ENCODE measurements at places on chromosomes 6 and 20.

DNA sequence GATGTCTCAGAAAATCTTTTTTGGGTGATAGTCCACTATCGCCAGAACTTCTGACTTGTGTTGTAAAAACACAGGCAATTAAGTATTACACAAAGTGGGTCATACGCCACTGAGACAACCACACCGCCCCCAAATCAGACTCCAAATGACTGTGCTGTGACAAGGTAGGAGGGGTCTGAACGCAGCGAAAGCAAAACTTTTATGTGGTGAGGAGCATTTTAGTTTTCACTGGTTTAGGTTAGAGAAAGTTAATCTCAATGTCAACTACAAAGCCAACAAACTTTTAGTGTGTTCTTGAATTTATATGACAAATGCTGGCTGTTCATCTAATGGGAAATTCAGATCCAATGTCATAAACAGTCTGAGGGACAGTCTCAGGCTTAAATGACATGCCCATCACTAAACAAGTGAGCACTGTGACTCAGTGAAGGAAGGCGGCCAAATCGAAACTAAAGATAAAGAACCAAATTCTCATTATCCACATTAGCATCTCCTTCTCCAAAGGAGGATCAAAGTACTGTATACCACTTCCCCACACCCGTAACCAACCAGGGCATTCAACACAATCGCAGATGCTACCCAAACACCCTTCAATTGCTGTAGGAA is 186.7 kb downstream of the GJA10 start:
- DNase-seq: no peak

DNA sequence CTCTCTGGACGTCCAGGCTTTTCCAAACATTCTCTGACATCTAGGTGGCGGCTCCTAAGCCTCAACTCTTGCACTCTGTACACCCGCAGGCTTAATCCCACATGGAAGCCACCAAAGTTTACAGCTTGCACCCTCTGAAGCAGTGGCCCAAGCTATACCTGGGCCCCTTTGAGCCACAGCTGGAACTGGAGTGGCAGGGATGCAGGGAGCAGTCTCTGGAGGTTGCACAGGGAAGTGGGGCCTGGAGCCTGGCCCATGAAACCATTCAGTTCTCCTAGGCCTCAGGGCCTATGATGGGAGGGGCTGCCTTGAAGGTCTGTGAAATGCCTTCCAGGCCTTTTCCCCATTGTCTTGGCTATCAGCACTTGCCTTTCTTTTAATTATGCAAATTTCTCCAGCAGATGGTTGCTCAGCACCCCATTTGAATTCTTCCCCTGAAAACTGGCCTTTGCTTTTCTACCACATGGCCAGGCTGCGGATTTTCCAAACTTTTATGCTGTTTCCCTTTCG is 64.9 kb downstream of the IRF4 start:
- DNase-seq: no peak

DNA sequence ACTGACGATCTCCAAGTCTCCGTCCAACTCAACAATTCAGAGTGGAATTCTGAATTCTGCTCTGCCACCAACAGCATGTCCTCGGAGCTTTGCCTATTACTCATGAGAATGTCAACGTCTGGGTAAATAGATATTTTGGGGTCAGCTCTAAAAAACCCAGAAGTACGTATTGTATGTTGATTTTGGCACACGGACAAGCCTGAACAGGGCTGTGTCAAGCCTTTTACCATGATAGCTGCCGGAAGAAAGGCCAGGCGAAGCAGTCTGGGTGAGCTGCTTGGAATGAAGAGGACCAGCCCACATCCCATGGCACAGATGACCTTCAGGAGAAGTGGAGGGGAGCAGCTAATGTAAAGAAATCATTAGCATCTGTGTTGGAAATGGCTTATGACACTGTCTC is 88.0 kb upstream of the JAG1 start:
- no peak for DNase-seq

GRCh38 chr6:123518441-123519188 is 118.1 kb downstream of the TRDN start:
- DNase-seq: no peak

DNA sequence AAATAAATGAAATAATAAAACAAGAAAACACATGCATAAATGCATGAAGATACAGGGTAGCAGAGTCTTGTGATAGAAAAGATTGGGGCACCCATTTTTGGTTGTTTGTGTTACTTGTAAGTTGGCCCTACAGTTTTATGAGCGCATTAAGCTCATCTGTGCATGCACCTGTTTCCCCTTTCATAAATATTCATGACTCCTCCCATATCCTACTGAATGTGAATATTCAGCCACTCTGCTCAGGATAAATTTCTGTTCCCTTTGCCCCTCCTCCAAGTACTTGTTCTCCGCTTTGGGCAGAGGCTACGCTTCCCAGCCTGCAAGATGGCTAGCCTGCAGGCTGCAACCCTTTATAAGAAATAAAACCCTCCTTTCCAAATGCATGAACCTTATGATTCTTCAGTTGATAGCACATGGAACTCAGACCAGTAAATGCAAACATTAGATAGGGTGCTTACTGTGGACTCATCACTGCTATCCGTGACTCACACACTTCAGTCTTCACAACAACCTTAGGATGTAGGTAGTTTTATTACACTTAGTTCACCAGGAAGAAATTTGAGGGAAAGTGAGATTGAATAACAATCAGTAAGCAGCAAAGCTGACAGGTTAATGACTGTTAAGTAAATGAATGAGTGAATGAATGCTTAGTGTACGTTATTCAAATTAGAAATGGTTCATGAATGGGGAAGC is 15.0 kb downstream of the ALDH8A1 start:
- DNase-seq: no peak

GRCh38 chr6:111579816-111580215 is 25.9 kb downstream of the TRAF3IP2 start:
- DNase-seq: no peak

DNA sequence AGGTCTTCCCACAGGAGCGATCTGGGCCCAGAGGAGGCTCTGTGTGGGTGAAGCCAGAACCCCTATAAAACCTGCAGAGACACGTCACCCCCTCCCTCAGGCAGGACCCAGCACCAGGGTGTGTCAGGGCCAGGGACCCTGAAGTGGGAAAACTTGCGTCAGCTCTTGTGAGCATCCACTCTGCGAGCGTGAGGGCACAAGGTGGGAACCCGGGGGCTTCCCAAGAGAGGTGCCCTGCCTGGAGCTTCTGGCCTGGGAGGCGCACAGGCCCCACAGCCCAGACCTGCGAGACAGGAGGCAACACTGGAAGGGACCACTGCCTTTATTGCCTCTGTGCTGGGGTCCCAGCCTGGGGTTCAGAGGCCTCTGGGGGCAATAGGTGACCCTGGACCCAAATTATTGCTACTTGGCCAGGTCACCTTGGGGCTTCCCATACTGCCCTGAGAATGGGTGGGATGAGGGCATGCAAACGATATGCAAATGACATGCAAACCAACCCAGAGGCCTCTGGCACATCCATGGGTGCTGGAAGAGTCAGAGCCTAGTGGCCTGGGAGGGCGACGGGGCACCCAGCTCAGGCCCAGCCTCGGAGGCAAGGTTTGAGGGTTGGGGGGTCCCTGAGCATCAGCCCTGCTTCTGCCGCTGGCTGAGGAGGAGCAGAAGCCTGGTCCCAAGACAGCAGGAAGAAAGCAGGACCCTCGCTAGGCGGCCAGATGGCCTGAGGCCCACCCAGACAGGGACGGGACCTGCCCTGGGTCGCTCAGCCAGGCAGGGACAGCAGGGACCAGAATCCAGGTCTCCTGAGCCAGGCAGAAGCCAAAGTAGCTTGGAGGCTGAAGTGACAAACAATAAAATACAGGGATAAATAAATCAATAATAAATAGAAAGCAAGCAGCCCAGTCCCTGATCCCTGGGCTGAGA is 5.1 kb upstream of the C20orf144 start:
- DNase-seq: no peak

GRCh38 chr20:56247954-56248782 is at the start of gene MC3R:
Gene MC3R (plus strand): TSS chr20:56248732. CDS start chr20:56248844, 112 bp downstream.
- peak; percentile 55 for DNase-seq

DNA sequence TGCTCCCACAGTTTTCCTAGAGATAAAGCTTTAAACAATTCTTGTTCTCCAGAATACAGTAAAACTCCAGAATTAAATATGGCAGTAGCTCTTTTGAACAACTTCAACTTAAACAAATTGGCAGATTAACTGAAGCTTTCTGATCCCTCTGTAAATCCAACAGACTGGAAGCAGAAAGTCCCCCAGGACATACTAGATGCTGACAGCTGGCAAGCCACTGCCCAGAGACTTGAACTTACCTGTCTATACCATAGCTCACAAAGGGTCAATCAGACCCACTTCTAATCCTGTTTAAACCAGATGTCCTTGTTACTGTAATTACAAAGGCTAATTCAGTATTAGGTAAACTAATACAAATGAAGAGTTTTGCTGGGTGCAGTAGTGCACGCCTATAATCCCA is 12.3 kb downstream of the GPLD1 start:
- DNase-seq: no peak
